ENCODE measurements at places on chromosomes 3 and 15.

GRCh38 chr15:45225506-45226273 is 26.3 kb upstream of the SLC28A2 start:
- no peak for DNase-seq

GRCh38 chr3:2929574-2929973 is 180.6 kb downstream of the IL5RA start:
- DNase-seq, result no peak

DNA sequence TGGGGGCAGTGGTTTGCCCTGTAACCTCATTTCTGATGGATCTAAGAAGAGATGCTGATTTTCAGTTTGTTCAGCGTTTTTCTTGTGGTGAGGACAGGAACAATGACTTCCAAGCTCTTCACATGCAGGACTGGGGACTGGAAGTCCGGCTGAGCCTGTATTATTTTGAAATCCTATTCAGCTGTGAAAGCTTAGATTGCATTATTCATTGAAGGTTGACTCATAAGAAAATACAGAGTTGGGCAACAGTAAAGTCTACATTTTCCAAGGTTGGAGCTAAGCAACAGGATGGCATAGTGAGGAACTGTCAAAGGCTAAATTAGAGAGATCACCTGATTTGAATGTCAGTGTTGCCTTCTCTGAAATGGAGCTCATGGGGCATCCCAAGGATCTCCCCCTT is 230.9 kb upstream of the FEZF2 start:
- DNase-seq, result no peak

DNA sequence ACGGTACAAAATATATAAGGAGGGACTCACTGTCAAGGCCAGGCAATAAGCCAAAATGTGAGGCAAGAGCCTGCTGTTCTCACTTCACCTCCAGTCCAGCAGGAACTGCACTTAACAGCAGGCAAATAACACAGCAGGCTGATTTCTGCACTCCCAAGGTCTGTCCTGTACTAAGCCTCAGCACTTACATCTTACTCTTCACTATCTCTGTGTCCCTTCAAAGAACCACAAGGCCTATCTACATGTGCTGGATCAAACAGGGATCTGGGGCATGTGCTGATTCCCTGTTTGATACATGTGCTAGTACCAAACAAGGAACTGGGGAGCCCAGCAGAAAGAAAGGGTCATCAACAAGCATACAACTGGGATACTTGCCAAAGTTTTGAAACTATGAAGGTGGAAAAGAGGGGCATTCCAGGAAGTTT is 22.2 kb downstream of the UACA start:
- no peak for DNase-seq
